GM12892 (cell line): ENCODE measurements at places on chromosomes 7 and 10.

DNA sequence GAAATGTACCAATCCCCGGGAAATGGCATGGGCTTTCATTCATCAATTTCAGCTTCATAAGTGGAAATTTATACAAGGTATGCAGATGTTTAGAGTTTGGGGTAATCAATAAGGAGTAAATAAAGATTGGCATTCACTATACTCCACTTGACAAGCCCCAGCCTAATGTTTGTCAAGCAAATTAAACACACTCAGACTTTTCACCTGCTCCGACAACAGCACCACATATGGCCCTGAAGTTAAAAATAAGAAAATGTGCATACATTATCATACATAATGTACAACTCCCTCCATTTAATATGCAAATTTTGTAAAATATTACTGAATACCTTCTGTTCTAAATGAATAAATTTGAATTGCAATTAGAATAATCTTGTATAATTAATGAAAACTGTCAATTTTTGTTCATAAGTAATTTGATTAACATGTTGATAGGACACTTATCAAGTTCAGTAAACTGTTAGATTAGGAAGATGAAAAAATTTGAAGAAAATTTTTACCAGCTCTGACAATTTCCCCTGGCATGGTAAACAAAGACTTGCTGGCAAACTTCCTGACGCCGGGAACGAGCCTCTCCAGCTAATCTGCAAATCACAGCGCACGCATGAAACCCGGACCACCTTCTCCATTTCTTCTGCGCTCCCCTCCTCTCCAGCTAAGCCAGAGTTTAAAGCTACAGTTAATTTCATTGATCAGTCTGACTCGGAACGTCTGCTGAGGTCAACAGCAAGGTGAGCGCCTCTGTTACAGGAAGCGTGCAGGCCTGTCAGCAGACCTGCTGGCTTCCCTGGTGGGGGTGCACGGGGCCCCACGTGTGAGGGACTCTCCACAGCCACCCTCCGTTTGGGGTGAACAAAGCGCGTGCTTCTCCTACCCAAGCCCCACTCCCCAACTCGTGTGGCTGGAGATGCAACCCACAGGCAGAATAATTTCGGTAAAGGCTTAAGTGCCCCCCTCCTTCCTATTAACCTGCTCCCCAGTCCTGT is 70.7 kb downstream of the EBF3 start:
- DNase-seq: no peak

GRCh38 chr7:29977886-29978651 is 11.5 kb downstream of the SCRN1 start:
- no peak for DNase-seq

DNA sequence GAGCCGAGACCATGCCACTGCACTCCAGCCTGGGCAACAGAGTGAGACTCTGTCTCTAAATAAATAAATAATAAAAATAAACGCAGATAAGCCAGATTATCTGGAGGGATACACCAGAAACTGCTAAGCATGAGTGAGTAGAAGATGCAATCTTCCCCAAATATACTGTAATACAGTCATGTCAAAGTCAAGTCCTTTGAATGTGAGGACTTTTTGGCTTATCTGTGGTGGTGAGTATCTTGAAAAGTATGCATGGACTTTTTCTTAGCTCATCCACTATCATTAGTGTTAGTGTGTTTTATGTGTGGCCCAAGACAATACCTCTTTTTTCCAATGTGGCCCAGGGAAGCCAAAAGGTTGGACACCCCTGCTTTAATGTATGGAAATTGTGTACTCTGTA is 44.7 kb upstream of the PITRM1 start:
- DNase-seq: no peak

DNA sequence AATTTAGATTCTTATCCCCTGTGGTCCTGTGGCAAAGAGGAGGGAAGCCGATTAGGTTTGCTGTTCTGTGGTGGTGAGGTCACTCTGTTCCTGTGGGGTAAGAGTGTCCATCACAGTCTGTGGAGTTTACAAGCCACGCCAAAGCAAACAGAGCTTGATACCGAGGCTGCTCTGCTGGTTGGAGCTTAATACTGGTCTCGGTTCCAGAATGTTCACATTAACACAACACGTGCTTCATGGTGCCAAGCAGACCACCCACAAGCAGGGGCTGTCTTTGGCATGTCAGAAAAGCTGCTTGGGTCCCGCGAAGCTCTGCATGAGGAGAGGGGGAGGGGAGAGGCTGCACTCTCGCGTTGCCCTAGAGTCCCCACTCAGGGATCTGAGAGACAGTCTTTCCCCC is 47.5 kb downstream of the DNAJB6 start:
- DNase-seq: no peak
